Cerebellum (tissue), 4 donors: ENCODE measurements at places on chromosomes 1 and 21.

- DNase-seq: no peak
These were observed 1.4 kb downstream of the BACH1 start for GRCh38 chr21:29299916-29300806.

GRCh38 chr1:198696211-198696610, 57.4 kb downstream of the PTPRC start:
- DNase-seq: no peak

- DNase-seq: no peak
These were observed 25.0 kb downstream of the MCOLN2 start for GRCh38 chr1:84971957-84972356.

DNA sequence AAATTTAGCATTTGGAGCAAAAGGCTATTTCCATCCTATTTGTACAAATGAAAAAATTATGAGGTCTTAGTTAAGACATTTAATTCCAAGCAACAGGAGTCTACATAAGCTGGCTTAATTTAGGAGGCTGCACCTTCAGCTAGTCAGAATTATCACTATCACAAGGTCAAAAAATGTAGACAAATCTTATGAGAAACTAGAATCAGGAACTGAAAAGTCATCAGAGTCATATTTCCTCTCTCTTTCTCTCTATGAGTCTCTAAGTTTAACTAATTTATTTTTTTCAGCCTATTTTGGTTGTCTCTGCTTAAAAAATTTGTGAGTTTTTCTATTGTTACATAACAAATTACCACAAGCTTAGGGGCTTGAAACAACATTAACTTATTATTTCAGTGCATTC, 807.1 kb upstream of the PRMT6 start:
- DNase-seq: no peak

GRCh38 chr1:107436552-107437241, 295.9 kb downstream of the NTNG1 start:
- DNase-seq: no peak

DNA sequence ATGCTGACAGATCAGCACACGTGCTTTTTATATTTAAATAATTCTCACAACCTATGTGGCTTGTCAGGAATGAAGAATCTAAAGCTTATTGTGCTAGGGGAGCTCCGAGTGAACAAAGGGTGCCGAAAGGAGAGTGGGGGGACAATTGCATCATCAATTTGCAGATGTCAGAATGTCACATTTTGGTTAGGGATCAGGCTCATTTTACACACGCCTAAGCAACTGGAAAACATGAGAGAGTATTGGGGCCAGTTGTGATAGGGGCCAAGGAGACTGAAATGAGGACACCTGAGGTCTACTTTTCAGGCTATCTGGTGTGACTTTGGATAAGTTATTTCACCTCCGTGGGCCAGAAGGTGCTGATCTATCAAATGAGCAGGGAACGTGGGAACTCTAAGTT, 31.8 kb downstream of the RUNX1 start:
- DNase-seq: no peak

GRCh38 chr1:230359992-230360668, 66.0 kb downstream of the PGBD5 start:
- DNase-seq: no peak

GRCh38 chr1:10862743-10863335, 66.4 kb upstream of the CASZ1 start:
- peak; percentile 50 for DNase-seq

DNA sequence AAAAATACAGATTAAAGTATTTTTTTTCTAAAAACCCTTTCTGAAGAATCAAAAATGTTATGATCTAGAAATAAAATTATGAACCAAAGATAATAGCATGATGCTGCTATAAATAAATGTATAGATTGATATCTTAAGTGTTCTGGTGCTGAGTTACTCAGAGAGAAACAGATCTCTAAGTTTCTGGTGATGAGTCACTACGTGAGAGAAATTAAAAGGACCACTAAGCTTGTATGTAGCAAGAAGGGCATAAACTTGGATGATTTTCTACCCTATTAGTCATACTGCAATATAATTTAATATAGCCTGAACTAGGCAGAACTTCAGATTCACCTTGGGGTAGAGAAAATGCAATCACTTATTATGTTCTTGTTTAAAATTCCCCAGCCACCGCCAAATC, 514.8 kb downstream of the AMY1C start:
- DNase-seq: no peak

DNA sequence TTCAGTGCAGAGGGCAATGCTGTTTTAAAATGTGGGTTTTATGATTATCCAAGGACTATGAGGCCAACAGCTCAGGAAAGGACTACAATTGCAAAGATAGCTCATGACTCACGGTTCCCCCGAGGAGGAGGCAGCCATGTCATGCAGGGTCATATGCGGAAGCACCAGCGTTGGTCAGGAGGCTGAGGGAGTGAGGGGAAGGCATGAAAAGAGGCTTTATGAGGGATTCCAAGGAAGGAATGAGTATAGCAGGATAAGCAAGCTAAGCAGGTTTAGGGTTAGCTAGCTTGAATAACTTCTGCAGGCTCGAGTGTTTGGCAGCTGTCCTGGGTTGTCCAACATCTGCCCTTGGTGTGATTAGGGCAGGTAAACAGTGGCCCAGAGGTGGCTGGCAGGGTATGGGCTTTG, 495.1 kb downstream of the SETD4 start:
- no peak for DNase-seq

DNA sequence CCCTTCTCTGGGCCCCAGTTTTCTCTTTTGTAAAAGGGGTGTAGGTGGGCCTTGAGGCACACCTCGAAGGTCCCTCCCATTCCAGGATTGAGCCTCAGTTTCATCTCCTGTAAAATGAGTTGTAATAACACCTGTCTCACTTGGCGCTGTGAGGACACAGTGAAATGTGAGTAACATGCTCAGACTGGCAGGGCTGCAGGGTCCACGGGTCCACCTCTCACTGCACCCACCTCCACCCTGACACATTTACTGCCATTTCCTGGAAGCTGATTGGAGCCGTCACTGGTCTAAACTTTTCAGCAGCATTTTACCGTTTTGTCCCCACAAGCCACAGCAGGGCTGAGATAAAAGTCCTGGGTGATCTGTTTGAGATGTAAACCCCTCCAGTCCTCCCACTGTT, 398.0 kb downstream of the PTPRU start:
- no peak for DNase-seq

GRCh38 chr1:60950224-60951063, 131.9 kb upstream of the NFIA start:
- DNase-seq: no peak

- DNase-seq: no peak
These were observed 57.1 kb upstream of the GADD45A start for GRCh38 chr1:67627906-67628305.

DNA sequence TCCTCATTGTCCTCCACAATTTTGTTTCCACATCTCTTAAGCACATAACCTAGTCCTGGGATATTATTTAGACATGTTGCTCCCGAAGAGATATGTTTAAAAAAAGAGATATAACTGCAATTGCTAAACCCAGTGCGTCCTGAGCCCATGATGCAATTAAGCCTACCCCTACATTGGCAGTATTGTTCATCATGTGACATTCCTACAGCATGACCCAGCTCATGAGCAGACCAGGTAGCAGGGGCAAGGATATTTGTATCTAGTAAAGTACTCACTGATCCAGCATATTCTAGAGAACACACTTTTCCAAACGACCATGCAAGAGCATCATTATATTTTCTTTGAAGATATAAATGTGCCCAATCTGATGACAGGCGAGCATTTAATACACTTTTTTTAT, 1.2 kb downstream of the ADAM30 start:
- no peak for DNase-seq
